Dorsolateral prefrontal cortex (tissue), 122 donors: ENCODE measurements at places on chromosomes 13 and 19.

DNA sequence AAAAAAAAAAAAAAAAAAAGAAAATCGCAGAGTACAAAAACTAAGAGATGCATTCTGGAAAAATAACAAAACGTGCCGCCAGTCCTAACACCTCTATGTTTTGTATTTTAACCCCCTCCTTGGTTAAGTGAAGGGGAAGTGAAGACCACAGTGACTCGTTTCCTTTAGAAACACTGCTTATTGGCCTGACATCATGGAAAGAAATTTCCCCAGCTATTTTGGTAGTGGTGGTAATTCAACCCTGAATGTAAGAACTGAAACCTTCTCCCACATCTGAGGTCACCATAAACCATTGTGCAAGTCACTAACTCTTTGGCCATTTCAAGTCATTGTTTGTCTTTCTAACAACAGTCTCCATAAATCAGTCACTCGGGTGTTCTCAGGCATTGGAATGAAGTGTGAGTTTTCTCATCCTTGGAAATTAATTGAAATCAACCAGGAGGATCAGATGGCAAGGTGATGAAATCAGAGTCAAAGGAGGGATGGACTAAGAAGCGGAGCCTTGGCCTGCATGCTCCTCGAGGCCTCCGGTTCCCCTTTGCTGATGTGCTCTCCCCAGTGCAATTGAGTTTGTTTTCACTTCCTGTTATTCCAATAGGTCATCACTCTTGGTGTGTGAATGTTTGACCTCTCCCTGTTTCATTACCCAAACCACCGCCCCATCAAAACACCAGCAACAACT is 443.9 kb downstream of the FGF9 start:
- DNase-seq = no peak

DNA sequence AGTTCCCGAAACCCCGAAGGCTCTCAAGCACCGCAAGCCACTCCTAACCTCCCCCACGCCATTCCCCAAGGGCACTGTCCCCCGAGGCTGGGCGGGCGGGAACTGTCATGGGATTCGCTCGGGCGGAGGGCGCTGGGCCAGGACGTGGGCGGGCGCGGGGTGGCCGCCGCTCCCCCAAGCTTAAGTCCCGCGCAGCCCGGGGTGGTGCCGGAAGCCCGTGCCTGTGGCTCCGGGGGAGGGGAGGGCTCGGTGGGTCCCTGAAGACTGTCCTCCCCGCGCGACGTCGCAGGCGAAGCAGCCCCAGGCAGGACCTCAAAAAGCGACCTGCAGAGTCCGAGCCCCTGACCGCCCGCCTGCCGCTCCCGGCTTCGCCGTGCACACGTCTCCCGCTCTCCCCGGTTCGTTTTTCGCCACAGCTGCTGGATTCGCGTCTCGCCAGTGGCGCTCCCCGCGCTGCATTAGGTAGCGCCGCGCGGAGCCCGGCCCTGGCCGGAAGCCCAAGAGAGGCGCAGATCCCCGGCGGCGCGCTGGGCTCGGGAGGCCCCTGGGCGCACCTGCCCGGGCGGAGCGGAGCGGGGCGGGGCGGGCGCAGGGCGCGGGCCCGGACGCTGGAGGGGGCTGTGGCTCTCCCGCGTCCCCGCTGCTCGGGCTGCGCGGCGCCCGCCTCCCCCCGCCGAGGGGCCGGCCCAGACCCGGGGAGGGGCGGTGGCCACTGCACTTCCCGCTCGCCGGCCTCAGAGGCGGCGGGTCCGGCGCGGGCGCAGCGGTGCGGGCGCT is at the start of gene FARP1:
Gene FARP1 (plus strand): TSS at position 715 of the 777 bp plus-strand sequence. CDS start 70,149 bp downstream, outside the sequence.
- DNase-seq = peak; percentile 61

DNA sequence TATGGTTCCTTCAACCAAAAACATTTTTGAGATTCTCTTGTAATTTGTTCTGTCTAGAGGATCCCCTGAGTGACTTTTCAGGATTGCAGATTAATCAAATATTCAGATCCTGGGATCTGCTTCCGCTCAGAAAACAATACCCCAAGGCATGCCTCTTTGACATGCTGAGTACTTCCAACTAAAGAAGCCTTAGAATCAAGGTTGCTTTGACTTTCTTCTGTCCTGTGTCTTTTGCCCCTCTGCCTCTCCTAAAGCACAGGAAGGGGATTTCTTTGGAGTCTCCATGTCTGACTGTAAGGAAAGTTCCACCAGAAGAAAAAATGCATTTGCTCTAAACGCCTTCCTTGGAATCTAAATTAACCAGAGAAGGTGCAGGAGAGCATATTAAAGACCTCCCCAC is 431.5 kb downstream of the FGF14 start:
- DNase-seq = no peak

DNA sequence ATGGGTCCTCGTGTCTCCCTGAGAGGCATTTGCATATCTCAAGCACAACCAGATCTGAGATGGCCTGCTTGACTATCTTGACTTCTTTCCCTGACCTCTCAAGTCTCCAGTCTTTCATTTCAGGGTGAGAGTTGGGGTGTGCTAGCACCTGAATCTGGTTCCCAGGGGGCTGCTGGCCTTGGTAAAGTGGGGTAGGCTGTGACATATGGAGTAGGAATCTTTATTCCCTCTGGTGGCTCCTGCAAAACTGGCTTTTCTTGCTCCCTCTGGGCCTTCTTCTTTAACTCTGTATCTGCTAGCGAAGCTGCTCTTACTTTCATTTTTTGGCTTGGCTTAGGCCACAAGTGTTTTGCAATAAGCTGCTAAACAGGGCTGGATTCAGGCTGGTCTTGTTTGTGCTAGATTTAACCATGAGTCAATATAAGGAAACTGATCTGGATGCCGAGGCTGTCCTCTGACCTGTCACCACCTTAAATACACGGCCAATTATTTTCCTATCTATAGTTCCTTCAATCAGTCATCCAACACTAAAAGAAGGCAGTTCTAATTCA is 42.3 kb downstream of the ZNF493 start:
- no peak for DNase-seq

DNA sequence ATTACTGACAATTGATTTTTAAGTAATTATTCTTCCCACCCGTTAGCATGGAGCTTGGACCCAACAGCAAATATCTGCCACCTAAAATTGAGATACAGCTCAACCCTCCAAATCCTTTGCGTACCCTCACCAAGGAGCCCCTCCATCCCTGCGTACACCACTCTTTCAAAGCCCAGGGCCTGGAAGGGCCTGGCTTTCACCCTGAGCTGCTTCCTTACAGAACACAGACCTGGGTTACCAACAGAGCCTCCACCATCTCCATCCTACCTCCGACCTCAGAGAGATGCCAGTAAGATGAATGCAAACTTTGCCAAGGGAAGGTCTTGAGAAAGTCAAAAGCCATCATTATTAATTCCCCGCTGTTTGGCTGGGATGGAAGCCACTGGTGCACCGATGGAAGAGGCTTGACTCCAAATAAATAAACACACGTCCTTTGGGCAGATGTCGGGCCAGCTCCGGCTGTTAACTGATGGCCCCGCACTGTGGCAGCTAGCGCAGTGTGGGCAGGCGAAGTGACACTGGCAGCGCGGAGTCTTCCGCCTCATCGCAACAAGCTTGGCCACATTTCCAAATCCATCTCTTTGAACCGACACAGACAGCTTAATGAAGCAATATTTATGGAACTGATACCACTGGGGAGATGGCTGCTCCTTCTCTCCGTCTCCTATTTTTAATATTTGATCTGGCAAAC is 150.2 kb upstream of the VSTM2B start:
- no peak for DNase-seq

GRCh38 chr13:56773148-56773547 is 367.6 kb upstream of the PRR20A start:
- no peak for DNase-seq
